Globus pallidus (tissue), 1 donor: ENCODE measurements at places on chromosomes 12 and 14.
A peak's percentile ranks its signal among the peaks of the same experiment; 100 is the strongest.

DNA sequence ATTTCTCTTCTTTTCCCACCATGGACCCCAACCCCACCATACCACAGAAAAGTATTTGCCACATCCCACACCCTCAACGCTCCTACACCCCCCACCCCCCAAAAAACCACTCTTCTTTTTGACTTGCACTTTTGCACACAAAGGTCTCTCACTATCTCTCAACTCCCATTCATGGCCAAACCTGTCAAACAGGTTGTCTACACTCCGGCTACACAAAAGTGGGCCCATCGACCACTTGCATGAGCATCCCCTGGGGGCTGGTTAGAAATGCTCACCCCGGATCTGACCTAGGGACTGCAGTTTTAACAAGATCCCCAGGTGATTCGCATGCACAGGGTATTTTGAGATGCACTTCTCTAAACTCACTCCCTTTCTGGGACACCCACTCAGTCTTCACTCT, 248.2 kb downstream of the DPF3 start:
- DNase-seq, result no peak

DNA sequence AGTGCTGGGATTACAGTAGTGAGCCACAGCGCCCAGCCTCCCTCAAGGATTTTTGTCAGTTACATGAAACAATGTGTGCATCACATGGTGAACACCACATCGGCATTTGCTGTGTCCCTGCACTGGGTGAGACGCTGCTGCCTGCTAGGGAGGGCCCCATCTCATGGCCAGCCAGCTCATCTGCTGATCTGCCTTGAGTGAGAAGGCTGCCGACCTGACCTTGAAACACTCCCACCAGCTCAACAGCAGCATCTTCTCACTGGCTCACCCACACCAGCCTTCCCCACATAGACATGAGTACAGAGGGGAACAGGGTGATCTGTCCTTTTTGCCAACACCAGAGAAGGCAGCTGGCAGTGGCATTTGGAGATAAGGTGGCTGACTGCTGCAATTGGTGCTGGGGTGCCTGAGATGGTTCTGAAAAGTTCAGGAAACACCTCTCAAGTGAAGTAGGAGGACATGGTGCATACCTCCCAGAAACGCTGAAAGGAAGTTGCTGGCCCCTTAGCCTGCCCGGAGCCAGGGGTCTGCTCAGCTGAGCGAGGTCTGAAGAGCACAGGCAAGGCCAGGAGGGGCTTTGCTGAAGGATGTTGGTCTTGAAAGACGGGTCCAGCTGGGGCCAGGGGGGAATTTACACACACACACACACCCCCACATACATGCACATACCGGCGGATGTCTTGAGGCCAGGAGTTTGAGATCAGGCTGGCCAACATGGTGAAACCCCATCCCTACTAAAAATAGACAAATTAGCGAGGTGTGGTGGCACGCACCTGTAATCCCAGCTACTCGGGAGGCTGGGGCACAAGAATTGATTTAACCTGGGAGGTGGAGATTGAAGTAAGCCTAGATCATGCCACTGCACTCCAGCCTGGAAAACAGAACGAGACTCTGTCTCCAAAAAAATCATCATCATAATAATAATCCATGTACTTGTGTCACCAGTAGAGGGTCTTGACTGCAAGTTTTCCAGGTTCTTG, 14.3 kb upstream of the PPP1R13B start:
- no peak for DNase-seq

DNA sequence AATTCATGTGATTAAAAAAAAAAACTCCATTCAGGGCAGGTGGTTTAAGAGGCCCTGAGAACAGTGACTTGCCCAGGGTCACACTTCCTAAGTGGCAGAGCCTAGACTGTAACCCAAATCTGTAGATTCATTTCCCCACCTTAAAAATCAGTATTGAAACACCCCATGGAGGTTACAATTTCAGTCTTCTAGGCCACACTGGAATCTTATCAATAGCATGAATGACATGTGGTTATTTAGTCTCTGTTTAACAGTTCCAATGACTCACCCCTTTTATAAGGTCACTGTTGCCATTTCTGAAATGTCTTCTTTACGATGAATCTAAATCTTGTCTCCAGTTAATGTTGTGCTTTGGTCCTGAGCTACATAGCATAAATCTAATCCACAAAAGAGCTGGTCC, 262.3 kb upstream of the GRIP1 start:
- no peak for DNase-seq

- no peak for DNase-seq
These were observed 25.5 kb upstream of the LDHB start for GRCh38 chr12:21683115-21683514.

DNA sequence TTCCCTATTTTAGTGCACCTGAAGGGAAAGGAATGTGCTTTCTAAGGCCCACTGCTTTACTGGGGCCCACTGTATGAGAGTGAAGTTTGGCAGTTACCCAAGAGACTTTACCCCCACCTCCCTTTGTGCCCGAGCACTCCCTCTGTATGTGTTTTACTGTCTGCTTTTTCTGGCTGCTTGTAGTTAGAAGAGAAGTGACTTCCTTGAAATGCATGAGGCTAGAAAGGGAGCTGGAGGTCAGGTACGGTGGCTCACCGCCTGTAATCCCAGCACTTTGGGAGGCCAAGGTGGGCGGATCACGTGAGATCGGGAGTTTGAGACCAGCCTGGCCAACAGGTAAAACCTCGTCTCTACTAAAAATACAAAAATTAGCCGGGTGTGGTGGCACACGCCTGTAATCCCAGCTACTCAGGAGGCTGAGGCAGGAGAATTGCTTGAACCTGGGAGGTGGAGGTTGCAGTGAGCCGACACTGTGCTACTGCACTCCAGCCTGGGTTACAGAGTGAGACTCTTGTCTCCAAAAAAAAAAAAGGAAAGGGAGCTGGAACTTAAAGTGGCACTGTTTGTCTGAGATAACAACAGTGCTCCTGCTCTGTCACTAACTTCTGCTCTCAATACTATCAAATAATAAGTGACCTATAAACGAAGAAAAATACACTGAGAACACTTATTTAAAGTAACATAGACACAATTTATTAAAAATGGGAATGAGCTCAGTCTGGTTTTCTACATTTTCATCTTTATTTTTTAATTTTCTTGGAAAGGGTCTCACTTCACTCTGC, 5.8 kb downstream of the TRIP11 start:
- no peak for DNase-seq

- DNase-seq, result no peak
These were observed 165.5 kb downstream of the PTPN11 start for GRCh38 chr12:112584266-112584722.

DNA sequence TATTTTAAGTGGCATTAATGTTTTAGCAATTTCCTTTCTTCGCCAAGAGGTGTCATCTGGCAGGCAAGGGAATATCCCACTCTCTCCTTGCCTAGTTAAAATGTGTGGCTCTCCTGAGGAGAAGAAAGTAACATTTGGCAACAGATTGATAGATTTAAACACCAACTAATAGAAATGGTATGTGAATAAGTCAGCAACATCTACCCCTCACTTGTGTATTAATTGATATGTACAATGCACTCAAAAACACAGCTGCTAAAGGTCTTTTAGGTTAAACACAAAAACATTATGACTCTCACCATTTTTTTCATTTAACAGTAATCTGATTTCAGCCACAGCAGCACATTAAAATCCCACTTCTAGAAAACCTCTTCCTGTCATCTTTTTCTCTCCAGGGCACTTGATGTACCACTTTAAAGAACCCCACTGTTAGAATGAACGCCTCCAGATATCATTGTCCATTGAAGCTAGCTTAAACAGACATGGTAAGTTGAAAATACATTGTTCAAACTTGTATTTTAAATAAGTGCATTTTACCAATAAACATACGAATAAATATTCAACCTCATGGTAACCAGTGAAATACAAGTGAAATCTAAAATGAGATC, 151.7 kb downstream of the RPAP3 start:
- no peak for DNase-seq

DNA sequence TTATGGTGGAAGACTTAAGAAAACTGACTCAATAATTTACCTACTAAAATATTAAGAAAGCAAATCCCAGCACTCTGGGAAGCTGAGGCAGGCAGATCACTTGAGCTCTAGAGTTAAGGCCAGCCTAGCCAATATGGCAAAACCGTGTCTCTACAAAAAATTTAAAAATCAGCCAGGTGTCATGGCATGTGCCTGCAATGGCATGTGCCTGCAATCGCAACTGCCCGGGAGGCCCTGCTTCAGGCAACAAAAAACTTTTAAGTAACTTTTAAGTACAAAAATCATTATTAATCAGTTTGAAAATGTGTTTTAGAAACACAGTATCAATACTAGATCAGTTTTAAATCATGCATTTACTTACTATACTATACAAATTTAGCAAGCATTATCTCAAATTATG, 17.5 kb downstream of the C2CD5 start:
- DNase-seq, result no peak

GRCh38 chr14:41973178-41973577, 366.5 kb downstream of the LRFN5 start:
- DNase-seq, result no peak

DNA sequence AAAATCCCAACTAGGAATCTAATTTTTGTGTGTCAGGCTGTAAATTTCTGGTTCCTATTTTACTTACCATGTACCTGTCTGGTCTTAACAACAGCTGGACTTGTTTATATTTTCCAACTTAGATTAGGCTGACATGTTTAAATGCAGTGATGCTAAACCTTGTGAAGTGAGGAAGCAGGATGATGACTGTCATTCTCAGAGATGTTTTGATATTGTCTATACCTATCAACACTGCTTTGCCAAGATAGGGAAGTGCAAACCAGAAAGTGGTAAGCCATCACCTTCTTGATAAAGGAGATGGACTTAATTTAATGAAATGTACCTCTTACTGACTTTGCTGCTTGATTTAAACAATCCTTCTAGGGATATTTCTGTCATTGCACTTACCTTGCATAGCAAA, 2.1 kb downstream of the BICD1 start:
- no peak for DNase-seq

DNA sequence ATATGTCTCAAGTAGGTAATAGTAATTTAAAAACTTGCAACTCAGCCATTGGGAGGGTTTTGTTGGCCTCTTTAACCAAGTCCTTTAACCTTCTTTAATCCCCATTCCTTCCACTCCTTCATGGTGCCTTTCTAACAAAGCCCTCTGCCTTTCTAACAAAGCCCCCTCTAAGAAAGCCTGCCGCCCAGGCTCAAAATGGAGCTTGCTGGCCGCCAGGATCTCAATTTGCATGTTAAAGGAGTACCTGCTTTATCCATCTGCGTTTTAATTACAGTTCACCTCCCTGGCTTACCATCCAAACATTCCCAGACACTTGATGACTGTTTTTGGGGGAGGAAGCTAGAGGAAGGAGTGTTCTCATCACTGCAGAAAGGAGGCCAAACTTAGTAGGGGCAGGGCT, 183.4 kb downstream of the PTPN11 start:
- DNase-seq, result no peak

GRCh38 chr14:56738020-56738419, 72.3 kb downstream of the OTX2 start:
- no peak for DNase-seq

GRCh38 chr14:22547948-22548750, 40.9 kb downstream of the DAD1 start:
- no peak for DNase-seq

- DNase-seq, result no peak
These were observed 150.1 kb downstream of the SLC38A4 start for GRCh38 chr12:46675736-46676135.

GRCh38 chr14:61557262-61557661, 138.1 kb upstream of the HIF1A start:
- DNase-seq, result no peak

- no peak for DNase-seq
These were observed 34.2 kb downstream of the RTRAF start for GRCh38 chr14:52023518-52023917.

GRCh38 chr12:3154006-3154405, 76.8 kb downstream of the TSPAN9 start:
- no peak for DNase-seq

GRCh38 chr14:88181072-88181471, 142.0 kb downstream of the KCNK10 start:
- DNase-seq, result no peak

- DNase-seq, result peak; percentile 20
These were observed 6.7 kb downstream of the RPH3A start for GRCh38 chr12:112798048-112798760.

DNA sequence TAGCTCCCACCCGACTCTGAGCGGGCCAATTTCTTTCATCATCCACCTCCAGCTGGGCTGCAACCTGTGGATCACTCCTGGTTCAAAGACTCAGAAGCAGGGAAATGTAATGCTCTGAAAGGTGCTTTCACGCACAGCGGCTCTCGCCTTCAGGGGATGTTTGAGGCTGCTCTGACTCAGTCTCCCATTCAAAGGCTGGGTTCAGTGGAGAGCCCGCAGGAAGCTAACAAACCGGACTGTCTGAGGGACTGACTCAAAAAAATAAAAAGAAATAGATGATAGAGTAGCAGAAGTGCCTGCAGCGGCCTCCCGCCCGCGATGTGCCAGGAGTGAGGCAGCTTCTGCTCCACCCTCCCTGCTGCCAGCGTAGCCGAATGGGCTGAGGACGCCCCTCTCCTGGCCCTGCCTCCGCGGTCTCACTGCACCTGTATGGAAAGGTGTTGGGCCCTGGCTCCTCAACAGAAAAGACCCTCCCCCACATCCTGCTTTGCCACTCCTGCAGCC, 98.0 kb downstream of the GCH1 start:
- DNase-seq, result no peak

DNA sequence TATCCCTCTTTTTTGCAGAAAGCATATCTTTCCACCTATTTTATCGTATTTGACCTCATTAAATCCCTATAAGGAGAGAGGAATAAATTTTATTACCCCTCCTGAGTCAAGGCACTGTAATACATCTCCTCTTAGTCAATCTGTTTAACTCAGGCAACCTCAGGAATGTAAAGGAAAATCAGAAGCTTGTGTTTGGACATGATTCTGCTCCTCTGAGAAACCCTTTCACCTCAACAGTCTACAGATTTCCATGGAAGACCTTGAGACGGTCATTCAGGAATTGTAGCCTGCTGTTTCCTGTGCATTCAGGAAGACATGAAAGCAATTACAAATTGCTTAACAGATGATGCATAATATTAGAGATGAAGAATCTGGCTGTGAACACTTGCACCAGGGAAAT, 360.8 kb downstream of the PAWR start:
- DNase-seq, result no peak

- DNase-seq, result no peak
These were observed 94.2 kb downstream of the PLEKHA5 start for GRCh38 chr12:19223695-19224094.

- no peak for DNase-seq
These were observed 54.5 kb downstream of the CRACR2A start for GRCh38 chr12:3698218-3698974.

- DNase-seq, result no peak
These were observed 57.5 kb downstream of the ARHGAP5 start for GRCh38 chr14:32134448-32135097.

DNA sequence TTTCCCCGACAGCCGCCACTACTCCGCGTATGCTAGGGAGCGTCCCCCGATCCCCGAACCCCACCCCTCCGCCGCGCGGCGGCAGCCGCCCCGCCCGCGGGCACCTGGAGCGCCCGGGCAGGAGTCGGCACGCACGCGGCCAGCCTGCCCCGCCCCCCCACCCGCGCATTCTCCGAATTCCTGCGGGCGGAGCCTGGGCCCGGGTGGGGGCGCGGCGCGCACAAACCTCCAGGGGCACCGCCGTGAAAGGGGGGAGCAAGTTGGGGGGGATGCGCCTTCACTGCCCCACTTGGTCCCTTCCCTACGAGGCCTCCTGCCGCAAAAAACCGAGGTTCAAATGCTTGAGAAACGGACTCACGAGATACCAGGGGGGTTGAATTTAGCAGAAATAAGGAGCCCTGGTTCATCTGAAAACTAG, 1.7 kb downstream of the AJUBA start:
- no peak for DNase-seq
